ENCODE measurements at places on chromosomes 1 and 21. TPM values are rescaled to one million over a fixed set of nuclear protein-coding genes. Genes with fewer than 3 reads are reported as not detected.

DNA sequence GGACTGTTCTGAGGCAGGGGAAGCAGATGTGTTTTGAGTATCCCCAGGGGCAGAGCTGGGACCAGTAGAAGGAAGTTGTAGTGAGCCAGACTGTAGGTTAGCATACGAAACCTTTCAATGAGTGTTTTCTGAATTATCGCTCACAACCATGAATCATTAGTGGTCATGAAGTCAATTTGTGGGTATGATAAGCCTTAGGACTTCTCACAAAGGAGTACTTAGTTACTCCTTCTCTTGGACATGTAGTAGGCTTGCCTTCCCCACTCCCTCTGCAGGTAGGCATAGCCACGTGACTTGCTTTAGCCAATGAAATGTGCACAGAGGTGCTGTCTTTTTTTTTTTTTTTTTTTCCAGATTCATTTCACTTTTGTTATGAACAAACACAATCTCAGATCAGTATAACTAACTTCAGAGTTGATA lies 23.9 kb upstream of the FAAH start:
- no peak for DNase-seq

DNA sequence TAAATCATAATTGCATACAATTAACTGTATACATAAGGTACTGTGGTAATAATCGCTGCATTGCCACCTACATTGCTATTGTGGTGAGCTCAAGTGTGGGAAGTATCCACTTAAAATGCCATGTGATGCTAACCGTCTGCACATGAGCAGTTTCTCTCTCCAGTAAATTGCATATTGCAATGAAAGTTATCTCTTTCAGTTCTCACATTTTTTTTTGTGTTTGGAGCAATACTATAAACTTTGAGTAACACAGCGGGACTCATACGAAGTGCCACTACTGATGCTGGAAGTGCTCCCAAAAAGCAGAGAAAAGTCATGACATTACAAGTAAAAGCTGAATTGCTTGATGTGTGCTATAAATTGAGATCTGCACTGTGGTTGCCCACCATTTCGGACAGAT lies 38.5 kb downstream of the DISC1 start:
- no peak for DNase-seq

GRCh38 chr1:108665067-108665466 lies 4.2 kb upstream of the HENMT1 start:
- no peak for DNase-seq

GRCh38 chr1:204074274-204075138 lies 1.6 kb downstream of the SOX13 start:
- no peak for DNase-seq

GRCh38 chr1:3865606-3866160 lies 8.4 kb downstream of the DFFB start:
- no peak for DNase-seq

DNA sequence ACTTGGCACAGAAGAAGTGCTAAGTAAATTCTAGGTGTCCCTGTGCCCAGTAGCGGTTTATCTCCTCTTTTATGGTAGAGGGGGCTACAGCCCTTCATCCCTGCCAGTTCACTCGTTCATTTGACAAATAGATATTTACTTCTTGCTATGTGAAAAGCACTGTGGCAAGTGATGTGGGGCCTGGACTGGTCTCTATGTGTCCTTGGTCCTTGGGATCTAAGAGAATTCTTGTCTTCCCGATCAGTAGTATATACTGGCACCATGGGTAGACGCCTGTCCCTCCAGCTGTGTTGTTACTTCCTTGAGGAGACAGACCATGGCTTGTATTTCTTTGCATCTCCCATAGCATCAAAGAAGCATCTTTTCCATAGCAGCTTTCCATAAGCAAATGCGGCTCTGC lies 29.7 kb downstream of the EIF2D start:
- no peak for DNase-seq

GRCh38 chr1:241749945-241750695 lies 97.9 kb upstream of the EXO1 start:
- DNase-seq = no peak

- no peak for DNase-seq
Observed at GRCh38 chr1:244391761-244392160, 59.9 kb downstream of the ADSS2 start.

DNA sequence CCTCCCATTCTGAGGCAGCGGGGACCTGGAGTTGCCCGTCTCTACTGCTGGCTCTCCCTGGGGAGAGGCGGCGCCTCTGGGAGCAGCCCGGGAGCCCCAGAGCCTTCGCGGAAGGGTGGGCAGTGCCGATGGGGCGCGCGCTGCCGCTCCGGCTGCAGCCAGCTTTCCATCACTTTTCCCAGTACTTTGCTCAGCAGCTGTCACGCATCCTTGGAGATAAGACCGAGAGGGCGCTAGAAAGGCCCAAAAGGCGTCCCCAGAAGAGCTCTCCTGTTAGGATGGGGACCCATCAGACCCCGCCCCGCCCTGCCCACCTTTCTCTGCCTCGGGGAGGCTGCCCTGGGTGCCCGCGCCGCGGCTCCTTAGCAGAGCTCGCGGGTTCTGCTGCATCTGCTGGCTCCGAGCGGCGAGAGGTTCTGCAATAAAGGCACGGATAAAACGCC lies 534 bp downstream of the KCNH1 start:
- DNase-seq = peak; percentile 18

GRCh38 chr21:25896501-25897056 lies 161.8 kb downstream of the GABPA start:
- no peak for DNase-seq

DNA sequence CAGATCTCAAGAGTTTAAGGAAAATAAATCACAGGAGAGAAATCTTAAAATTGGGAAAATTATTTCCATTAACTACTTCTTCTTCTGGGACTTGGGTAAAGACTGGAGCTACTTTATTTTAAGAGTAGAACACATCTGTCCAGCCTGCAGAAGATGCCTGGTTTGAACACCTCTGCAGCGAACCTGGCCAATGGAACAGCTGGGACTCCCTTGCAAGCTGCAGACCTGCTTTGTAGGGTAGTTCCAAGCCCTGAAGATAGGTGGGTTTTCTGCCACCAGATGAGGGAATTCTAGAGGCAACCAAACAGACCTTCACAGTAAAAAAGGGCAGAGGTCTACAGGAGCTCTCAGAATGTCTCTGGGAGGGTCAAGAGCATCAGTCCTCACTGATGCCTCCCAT lies 86.5 kb upstream of the CACNA1E start:
- no peak for DNase-seq

- DNase-seq = no peak
Observed at GRCh38 chr1:87058343-87058649, 143.9 kb downstream of the HS2ST1 start.

GRCh38 chr1:179825798-179826460 lies 51.7 kb downstream of the TOR1AIP2 start:
- DNase-seq = no peak

- DNase-seq = no peak
Observed at GRCh38 chr1:59027177-59027576, 243.3 kb upstream of the JUN start.

- DNase-seq = no peak
Observed at GRCh38 chr1:81004011-81004410, 796.7 kb upstream of the ADGRL2 start.

- DNase-seq = no peak
Observed at GRCh38 chr21:38999161-38999560, 184.1 kb downstream of the PSMG1 start.

DNA sequence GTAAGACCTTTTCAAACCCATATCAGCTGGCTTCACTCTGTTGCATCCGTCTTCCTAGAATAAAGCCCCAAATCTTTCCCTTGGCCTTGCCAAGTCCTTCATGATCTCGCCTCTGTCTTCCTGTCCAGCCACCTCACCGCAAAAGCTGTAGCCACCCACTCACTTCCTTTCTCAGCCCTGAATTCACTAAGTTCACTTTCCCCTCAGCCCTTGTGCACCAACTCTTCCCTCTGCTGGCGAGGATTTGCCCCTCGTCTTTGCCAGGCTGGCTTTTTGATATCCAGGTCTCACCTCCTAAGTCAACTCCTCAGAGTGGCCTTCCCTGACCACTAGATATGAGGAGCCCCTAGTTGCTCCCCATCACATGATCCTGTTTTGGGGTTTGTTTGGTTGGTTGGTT lies 3.9 kb upstream of the COL16A1 start:
- no peak for DNase-seq

GRCh38 chr1:35005711-35006110 lies 20.6 kb upstream of the TMEM35B start:
- no peak for DNase-seq

DNA sequence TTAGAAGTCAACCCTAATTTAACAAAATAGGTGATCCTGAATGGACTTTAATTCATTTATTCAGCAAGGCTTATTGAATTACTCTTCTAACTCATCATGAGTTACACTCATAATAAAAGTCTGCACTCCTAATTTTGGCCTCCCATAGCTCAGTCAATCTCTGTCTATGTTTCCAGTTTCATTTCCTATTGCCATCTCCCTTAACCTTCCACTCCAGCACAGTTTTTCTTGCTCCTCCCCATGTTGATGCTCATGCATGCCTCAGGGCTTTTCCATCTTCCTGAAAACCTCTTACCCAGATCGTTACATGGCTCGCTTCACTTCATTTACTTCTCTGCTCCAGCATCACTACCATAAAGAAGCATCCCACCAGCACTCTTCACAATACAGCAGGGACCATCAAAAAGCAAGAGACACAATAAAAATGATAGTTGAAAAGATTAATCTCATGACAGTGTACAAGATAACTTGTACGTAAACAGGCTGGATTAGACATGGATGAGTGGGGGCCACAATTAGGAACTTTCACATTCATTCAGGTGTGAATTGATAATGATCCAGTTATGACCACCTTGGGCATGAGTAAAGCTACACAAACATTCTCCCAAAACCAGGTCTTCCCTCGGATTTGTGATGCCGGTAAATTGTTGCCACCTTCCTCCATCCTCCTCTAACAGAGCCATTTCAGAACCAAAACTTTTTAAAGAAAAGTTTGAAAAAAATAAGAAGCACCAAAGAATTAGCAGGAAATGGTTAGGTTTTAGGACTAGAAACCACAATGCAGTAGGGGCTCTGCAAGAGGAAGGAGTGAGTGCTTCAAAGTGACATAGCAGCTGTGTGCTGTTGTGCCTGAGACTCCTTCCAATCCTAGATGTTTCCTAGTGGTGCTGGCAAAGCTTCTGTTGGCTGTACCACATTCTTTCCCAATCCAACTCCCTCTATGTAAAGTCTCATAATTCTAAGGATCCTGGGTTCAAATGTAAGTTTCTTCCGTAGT lies 89.8 kb downstream of the OLFML2B start:
- DNase-seq = peak; percentile 9

- no peak for DNase-seq
Observed at GRCh38 chr1:156244712-156245111, 2.7 kb downstream of the BGLAP start.

DNA sequence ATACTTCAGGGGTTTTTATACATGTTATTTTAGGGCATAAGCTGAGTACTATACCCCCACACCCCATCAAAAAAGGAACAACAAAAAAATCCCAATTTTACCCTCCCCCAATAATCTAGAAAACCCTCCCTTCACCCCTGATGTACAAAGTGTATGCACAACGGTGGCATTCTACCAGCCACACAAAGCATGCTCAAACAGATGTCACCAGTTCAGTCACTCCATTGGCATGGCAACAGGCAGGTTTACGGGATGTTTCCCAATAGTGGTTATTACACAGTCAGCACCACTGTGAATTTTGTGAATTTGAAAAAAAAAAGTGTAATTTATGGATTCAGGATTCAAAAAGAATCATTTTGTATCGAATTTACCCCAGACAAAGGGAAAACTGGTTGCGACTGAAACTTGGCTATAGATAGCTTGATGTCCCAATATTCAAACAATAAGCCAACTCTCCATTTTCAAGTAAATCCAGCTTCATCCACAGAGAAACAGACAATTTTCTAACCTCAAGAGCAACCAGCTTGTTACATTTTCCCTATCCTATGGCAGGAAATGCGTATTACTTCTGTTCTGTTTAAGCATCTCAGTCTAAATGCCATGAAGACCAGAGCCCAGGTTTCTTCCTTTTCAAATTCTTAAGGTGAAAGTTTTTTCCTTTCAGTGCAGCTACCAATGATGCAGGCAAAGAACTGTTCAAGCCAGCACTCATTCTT lies 34.0 kb upstream of the SLC45A3 start:
- DNase-seq = no peak

DNA sequence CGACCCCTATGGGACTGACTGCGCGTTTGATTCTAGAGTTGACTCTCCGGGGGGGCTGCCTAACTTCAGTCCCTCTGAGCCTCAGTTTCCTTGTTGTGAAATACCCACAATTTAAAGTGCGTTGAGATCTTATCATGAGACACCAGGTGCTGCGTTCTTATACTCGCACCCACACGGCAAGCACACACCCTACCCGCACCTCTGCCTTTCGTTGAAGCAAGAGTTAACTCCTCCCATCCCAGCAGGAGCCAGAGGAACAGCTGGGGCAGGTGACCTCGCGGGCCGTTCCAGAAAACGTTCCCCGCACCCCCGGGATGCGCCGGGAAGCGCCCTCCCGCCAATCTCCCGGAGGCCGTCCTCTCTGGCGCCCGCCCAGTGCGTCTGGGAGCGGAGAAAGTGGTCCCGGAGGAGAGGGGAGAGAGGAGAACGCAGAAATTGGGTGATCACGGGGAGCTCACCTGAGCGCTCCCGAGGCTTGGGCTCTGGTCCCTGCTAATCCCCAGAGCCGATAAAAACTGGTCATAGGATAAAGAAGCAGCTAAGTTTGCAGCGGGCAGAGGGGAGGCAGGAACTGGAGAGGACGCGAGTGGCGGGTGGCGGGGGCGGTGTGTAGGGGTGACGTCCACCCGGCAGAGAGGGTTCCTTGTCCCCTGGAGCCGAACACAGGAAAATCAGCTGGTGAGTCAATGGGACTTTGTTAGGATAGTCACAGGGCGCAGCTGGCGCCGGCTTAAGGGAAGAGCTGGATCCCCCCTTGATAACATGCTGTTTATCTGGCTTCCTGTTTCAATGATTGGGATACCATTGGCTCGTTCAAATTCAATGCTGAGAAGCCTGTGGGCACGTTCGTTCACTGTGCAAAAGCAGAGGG lies 869 bp downstream of the NAV1 start:
- DNase-seq = no peak

GRCh38 chr1:14826172-14826636 lies 227.7 kb downstream of the KAZN start:
- DNase-seq = no peak

DNA sequence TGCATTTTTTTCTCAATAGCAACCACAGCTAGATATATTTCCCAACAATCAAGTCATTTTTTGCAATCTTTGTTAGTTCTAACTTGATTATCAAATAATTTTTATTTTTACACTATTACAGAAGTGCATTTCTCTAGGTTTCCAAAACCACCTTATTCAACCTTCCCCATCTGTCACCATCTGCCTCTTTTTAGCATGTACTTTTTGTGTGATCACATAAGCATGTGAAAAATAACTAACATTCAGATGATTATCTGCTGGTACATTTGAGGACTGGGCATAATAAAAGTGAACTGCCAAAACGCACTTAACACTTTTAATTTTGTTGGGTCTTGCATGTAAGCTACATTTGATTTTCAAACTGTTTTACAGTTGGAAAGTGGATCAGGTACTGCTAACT lies 291.5 kb downstream of the AKT3 start:
- no peak for DNase-seq

The COL16A1 gene
- 0.67 TPM for total RNA-seq

The S100A16 gene
- total RNA-seq = 0.82 TPM

The HJV gene
- total RNA-seq = not detected

The CYP4Z1 gene
- total RNA-seq = not detected

The ATAD3C gene
- total RNA-seq = 1.6 TPM

The WARS2 gene
- 6.6 TPM for total RNA-seq

The OR10J1 gene
- total RNA-seq = not detected

The PRELP gene
- total RNA-seq = 0.13 TPM

The CFH gene
- total RNA-seq = 2.2 TPM

The CR1L gene
- total RNA-seq = not detected

The CFHR4 gene
- total RNA-seq = not detected

The RRAGC gene
- 18.8 TPM for total RNA-seq

The HES3 gene
- total RNA-seq = not detected

The GNG12 gene
- not detected for total RNA-seq

The RORC gene
- total RNA-seq = 2.9 TPM
